ENCODE measurements at places on chromosomes 6 and 20. TPM values are rescaled to one million over a fixed set of nuclear protein-coding genes. Genes with fewer than 3 reads are reported as not detected.
A peak's percentile ranks its signal among the peaks of the same experiment; 100 is the strongest.

DNA sequence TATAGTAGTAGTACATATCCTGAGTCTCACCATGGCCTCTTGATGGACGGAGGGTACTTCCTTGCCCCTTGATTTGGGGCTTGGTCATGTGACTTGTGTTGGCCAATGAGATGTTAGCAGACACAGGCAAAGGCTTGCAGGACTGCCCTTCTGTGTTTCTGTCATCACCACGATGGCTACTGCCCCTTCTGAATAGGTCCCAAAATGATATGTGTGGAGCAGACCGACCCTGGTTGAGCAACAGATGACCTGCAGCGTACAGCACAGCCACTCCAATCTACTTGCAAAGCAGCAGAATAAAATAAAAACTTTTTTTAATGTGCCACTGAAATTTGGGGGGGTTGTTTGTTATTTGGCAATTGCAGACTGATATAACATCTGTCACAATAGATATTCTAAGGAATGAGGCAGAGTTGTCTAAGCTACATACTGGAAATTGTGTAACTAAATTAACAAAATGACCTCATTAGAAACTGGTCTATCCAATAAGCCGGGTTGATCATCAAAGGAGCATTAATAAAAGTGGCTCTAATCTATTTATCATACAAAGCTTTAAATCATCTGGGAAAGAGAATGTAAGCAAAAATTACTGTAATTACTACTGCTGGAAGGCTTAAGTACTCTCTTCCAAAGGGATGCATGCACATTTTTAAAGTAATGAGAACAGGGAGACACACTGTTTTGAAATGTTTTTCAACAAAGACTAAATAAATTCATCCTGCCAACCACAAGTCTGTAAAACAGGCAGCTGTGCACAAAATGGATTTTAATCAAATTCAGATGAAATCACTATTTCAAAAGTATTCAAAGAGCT, 209.5 kb downstream of the KIF16B start:
- H3K4me3 ChIP-seq = no peak overlapping the region
- H3K27ac ChIP-seq = no peak overlapping the region

- H3K4me3 ChIP-seq = no peak overlapping the region
- no peak for DNase-seq
- no peaks in the 10 kb centered on the region for H3K4me1 ChIP-seq
- no peak overlapping the region for H3K27ac ChIP-seq
- H3K27me3 ChIP-seq = no peaks in the 10 kb centered on the region
- no peaks in the 10 kb centered on the region for H3K36me3 ChIP-seq
Measured at GRCh38 chr6:37947468-37947867, 127.9 kb downstream of the ZFAND3 start.

GRCh38 chr6:11110921-11111768, at the start of gene ERVFRD-1:
Gene ERVFRD-1 (minus strand): TSS chr6:11111725. CDS start chr6:11105310, 6,415 bp downstream.
- no peaks in the 10 kb centered on the region for H3K36me3 ChIP-seq
- peaks cover 14% of the 10 kb centered on the region for H3K4me1 ChIP-seq
- no peaks in the 10 kb centered on the region for H3K27me3 ChIP-seq

- H3K27ac ChIP-seq = no peak overlapping the region
- H3K27me3 ChIP-seq = peaks cover 19% of the 10 kb centered on the region
- no peak for DNase-seq
- H3K4me3 ChIP-seq = no peak overlapping the region
- H3K4me1 ChIP-seq = peaks cover 8% of the 10 kb centered on the region
- no peaks in the 10 kb centered on the region for H3K36me3 ChIP-seq
Measured at GRCh38 chr20:4225745-4226144, 210.4 kb upstream of the RNF24 start.

Gene NMBR
- total RNA-seq = not detected

GRCh38 chr20:9359561-9360308, 154.7 kb upstream of the LAMP5 start:
- H3K27me3 ChIP-seq = no peaks in the 10 kb centered on the region
- H3K27ac ChIP-seq = no peak overlapping the region
- H3K36me3 ChIP-seq = no peaks in the 10 kb centered on the region
- H3K4me3 ChIP-seq = no peak overlapping the region
- no peaks in the 10 kb centered on the region for H3K4me1 ChIP-seq
- DNase-seq = no peak

Gene FAM209B
- total RNA-seq = 0.42 TPM

DNA sequence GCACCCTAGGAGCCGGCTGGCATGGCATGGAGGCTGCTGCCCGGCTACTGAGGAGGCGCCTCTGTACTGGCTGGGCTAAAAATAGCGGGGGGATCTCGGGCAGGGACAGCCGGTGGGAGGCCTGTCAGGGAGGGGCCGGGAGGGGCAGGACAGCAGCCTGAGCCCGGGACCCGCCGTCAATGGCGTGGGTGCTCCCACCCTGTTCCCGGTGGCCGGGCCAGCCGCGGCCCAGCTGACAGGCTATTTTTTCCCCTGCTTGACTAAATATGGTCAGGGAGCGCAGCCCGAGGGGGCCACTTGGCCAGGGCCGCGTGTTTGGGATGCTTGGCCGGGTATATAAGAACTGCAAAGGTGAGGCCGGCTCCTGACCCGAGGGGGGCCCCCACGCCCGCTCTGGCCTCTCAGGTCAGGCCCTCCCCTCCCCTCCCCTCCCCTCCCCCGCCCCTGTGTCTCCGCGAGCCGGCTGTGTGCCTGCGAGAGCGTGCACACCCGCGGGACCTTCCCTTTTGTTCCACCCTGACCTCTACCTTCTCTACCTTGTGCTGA, 74.4 kb upstream of the GATA5 start:
- no peak for DNase-seq
- H3K36me3 ChIP-seq = no peaks in the 10 kb centered on the region
- no peak overlapping the region for H3K27ac ChIP-seq
- no peaks in the 10 kb centered on the region for H3K4me1 ChIP-seq
- H3K4me3 ChIP-seq = no peak overlapping the region
- H3K27me3 ChIP-seq = peaks cover 84% of the 10 kb centered on the region

- H3K27me3 ChIP-seq = no peaks in the 10 kb centered on the region
- no peaks in the 10 kb centered on the region for H3K36me3 ChIP-seq
- no peak for DNase-seq
- no peak overlapping the region for H3K4me3 ChIP-seq
- no peaks in the 10 kb centered on the region for H3K4me1 ChIP-seq
Measured at GRCh38 chr6:105677671-105678475, 275.0 kb upstream of the PREP start.

- peaks cover 9% of the 10 kb centered on the region for H3K4me1 ChIP-seq
- no peak overlapping the region for H3K27ac ChIP-seq
- DNase-seq = no peak
- no peaks in the 10 kb centered on the region for H3K36me3 ChIP-seq
- peak overlapping the region; percentile 16 for H3K4me3 ChIP-seq
Measured at GRCh38 chr20:52104546-52105441, 86.8 kb downstream of the ZFP64 start.

- no peaks in the 10 kb centered on the region for H3K4me1 ChIP-seq
- H3K36me3 ChIP-seq = no peaks in the 10 kb centered on the region
- H3K27me3 ChIP-seq = no peaks in the 10 kb centered on the region
- no peak overlapping the region for H3K27ac ChIP-seq
Measured at GRCh38 chr6:29602564-29603361, 17.8 kb downstream of the OR2H2 start.

- no peak for DNase-seq
- H3K36me3 ChIP-seq = no peaks in the 10 kb centered on the region
- H3K4me1 ChIP-seq = peaks cover 13% of the 10 kb centered on the region
- H3K27me3 ChIP-seq = no peaks in the 10 kb centered on the region
- no peak overlapping the region for H3K4me3 ChIP-seq
Measured at GRCh38 chr6:47146431-47147174, 104.5 kb upstream of the ADGRF1 start.

Gene PLA2G7
- 9.3 TPM for total RNA-seq

DNA sequence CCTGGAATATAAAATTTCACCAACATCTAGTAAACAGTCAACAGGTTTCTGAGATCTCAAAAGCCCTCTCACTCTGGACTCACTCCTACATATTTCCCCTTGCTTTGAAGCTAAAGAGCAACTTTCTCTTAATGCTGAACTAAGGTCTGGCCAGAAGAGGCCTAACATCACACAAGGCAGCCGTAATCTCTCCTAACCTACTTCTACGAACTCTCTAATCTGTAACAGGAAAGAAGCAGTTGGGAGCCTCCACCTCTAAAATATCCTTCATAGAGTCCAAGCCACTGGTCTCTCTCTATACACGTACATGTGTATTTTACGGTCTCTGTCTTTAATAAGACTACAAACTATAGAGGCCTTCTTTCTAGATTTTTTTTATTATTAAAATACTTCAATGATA, 72.0 kb downstream of the REV3L start:
- DNase-seq = no peak
- H3K27me3 ChIP-seq = no peaks in the 10 kb centered on the region
- no peaks in the 10 kb centered on the region for H3K4me1 ChIP-seq
- peaks cover 21% of the 10 kb centered on the region for H3K36me3 ChIP-seq
- no peak overlapping the region for H3K27ac ChIP-seq
- H3K4me3 ChIP-seq = no peak overlapping the region

DNA sequence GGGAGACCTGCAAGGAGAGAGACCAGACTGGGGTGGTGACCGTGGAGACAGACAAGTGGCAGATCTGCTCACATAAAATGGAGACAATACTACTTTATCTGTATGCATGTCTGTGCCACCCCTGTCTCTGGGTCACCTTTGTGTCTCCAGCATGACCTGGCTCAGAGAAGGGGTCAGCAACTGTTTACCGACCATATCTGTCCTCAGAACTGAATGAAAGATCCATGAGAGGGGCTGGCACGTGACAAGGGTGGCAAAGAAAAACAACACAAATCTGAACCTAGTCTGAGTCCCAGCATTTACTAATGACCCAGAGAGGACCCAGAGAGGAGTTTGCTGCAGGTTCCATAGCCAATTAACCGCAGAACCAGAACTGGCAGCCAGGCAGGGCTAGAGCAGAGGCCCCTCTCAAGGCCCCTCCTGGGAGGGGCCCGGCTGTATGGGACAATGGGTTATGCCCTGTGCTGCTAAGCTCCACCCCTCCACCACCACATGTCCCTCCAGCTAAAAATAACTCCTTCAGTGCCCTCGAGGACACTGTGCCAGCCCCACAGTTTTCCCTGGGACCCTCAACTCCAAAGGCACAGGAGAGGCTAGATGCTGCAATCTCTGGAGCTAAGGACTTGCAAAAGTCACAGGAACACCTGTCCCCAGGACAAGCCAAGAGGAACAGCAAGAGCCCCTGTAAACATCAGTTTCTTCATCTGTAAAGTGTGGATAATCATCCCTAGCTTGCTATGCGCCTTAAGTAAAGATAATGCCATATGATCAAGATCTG, 2.2 kb downstream of the AHCY start:
- H3K27ac ChIP-seq = no peak overlapping the region
- no peaks in the 10 kb centered on the region for H3K27me3 ChIP-seq
- peaks cover 27% of the 10 kb centered on the region for H3K4me1 ChIP-seq
- H3K4me3 ChIP-seq = no peak overlapping the region
- DNase-seq = no peak

- no peaks in the 10 kb centered on the region for H3K27me3 ChIP-seq
- H3K27ac ChIP-seq = no peak overlapping the region
- no peaks in the 10 kb centered on the region for H3K36me3 ChIP-seq
- H3K4me3 ChIP-seq = no peak overlapping the region
- no peak for DNase-seq
Measured at GRCh38 chr6:170206317-170206621, 84.6 kb downstream of the DLL1 start.

Gene ECT2L
- total RNA-seq = 0.09 TPM

DNA sequence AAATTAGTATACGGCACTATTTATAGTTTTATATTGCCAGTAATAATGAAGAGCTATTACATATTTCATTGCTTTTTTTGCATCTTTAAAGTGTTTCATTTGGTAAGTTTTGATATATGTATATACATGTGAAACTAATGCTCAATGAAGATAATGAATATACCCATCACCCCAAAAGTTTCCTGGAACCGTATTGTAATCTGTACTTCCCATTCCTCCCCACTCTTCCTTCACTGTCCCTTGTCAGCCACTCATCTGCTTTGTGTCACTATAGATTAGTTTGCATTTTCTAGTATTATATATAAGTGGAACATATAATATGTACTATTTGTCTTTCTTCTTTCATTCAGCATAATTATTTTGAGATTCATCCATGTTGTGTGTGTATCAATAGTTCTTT, 10.3 kb upstream of the TBC1D32 start:
- H3K4me3 ChIP-seq = no peak overlapping the region
- H3K36me3 ChIP-seq = no peaks in the 10 kb centered on the region
- H3K27me3 ChIP-seq = no peaks in the 10 kb centered on the region
- H3K4me1 ChIP-seq = no peaks in the 10 kb centered on the region
- no peak for DNase-seq

DNA sequence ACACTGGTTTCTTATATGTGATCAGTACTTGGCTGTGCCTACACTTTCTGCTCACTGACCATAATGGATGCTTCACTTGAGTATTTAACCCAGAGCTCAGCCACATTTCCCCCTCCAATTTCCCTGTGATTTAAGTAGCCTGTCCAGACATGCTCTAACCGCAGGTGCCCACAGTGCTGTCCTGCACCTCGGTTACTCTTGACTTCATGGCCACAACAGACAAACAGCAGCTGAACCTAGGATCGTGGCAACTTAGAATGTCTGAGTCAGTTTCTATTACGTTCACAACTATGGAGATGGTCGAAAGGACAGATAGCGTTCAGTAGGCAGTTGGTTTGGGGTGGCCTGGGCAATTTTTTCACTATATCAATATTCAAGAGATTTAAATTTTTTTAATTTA, 306.9 kb upstream of the SGK1 start:
- H3K27me3 ChIP-seq = no peaks in the 10 kb centered on the region
- no peaks in the 10 kb centered on the region for H3K4me1 ChIP-seq
- DNase-seq = no peak
- no peaks in the 10 kb centered on the region for H3K36me3 ChIP-seq
- no peak overlapping the region for H3K27ac ChIP-seq
- H3K4me3 ChIP-seq = no peak overlapping the region

Gene PRPH2
- total RNA-seq = 0.57 TPM

Measured in thymus (tissue), 14 donors.